ENCODE measurements at places on chromosomes 1 and 21.

- no peak for DNase-seq
These were observed 58.5 kb upstream of the LRRC53 start for GRCh38 chr1:74570797-74571492.

DNA sequence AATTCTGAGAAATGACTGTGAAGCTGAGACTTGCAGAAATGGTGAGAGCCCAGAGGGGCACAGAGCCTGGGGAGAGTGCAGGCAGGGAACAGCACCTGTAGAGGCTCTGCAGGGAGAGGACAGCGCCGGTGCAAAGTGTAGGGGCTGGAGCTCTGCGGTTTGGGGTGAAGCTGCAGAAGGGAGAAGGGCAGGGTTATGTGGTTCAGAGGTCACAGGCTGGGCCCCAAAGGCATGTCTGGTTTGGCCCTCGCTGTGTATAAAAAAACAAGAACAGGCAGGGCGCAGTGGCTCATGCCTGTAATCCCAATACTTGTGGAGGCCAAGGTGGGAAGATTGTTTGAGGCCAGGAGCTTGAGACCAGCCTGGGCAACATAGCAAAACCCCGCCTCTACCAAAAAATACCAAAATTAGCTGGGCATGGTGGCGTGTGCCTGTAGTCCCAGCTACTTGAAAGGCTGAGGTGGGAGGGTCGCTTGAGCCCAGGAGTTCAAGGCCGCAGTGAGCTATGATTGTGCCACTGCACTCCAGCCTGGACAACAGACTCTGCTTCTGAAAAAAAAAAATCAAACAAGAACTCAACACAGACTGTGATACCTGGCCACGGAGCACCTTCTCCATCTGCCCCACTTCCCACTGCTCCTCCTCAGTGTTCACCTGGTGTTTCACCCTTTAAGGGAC, 29.1 kb downstream of the SERINC2 start:
- DNase-seq = no peak

DNA sequence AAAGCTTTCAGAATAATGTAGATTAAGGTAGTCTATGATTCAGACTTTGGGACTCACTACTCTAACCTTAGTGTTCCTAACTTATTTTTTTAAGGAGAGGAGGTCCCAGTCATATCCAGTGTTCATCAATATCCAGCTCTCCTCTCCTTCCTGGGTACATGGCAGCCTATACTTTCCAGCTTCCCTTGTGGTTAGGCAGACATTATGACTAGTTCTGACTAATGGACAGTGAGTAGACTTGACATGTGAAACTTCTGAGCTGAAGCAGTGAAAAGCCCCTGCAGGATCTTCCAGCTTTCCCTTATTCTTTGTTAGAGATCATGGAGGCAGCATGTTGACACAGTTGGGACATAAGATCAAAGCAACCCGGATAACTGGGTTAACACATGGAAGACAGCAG, 144.2 kb downstream of the PTPRU start:
- no peak for DNase-seq

- DNase-seq = no peak
These were observed 710 bp downstream of the PPP2R5A start for GRCh38 chr1:212285685-212286555.

GRCh38 chr1:192159781-192160180, 1.5 kb downstream of the RGS18 start:
- DNase-seq = no peak

GRCh38 chr1:175687622-175688415, 55.6 kb downstream of the TNR start:
- DNase-seq = no peak

- no peak for DNase-seq
These were observed 22.8 kb downstream of the NUP133 start for GRCh38 chr1:229485318-229485717.

DNA sequence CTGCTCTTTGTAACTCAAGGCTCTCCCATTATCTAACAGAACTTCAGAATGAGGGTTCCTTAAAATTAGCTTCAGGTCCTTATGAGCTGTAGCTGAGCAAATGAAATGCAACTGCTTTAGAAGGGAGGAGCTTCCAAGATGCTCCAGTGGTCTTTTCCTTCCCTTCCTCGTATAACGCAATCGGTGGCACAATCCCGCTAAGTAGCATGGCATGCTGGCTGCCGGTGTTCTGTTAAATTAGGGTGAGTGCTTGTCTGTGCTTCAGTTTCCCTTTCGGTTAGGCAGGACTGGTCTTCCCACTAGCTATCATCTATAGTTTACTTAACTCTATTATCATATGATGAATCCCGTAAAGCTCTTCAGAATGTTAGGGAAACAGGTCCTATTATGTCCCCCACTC, 917 bp downstream of the KIAA0040 start:
- no peak for DNase-seq

DNA sequence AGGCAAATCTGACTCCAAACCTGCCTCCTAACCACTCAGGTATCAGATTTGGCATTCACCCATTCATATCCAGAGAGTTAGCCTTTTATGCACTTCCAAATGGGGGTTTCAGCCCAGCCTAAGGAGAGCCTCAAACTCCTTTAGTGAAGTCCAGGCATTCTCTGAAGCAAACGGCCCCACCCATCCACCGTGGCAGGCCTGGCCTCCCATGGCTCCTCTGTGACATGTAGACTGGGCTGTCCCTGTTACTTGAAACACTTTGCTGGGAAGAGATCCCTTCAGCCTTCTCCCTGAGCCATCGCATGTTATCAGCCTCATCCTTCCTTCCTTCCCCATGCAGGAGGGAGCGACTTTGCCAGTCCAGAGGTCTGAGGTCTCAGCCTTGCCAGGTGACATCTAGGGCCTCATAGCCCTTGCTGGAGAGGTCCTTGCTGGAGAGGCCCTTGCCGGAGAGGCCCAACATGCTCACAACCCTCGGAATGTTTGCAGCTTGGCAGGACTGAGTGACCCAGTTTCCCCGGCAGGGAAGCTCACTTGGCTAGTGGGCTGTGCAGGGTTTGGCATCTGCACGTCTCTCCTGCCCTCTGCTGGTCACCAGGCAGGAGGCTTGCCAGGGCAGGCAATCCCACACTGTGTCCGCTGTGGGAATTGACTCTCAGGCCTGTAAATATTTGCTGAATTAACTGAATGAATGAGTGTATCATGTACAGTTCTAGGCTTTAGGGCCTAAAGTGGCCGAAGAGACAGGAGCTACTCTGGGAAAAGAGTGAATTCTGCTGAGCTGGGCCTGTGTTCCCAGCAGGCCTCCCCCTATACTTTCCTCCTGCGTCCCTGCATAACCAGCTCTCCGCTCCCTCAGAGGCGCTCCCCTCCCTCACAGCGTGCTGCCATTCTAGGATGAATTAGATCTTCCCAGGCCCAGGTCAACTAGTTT, 26.7 kb upstream of the RBM15 start:
- DNase-seq = no peak

- DNase-seq = no peak
These were observed 143.9 kb downstream of the KAZN start for GRCh38 chr1:14742181-14742980.

DNA sequence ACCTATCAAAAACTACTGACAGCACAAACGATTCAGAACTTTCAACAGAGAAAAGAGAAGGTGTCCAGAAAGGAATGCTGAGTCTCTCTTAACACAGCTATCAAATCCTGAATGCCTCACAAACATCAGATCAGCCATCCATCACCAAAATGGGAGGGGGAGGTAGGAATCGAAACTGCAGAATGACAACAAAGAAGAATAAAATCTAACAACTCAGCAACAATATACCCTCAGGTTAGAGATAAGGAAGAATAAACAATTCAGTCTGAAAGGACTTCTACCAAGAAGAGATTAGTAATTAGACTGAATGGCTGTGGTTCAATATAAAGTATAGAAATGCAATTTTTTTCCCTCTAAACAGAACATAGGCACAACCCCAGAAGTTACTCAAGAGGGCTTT, 94.4 kb downstream of the RERE start:
- DNase-seq = no peak
